ENCODE measurements at places on chromosomes 2 and 18. TPM values are rescaled to one million over a fixed set of nuclear protein-coding genes. Genes with fewer than 3 reads are reported as not detected.

Gene OTOS
- total RNA-seq = not detected

Gene SERPINB13
- not detected for total RNA-seq

DNA sequence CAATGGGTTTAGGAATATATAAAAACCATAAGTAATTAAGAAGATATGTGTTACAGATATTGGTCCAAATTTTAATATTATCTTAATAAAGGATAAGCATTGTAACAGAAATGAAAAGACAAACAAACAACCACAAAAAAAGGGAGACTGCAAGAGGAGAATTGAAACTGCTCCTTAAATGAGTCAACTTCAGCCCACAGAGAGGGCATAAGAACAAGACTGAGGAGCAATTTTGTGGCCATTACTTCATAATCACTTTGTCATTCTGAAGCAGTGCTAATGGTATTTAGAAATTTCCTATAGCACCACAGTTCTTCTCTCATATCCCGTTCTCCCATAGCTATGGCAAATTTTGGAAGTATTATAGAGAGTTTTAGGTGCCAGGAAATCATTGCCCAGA, 193.2 kb upstream of the HNMT start:
- no peak for DNase-seq
- no peak overlapping the region for H3K27ac ChIP-seq
- H3K4me3 ChIP-seq = no peak overlapping the region
- no peaks in the 10 kb centered on the region for H3K36me3 ChIP-seq
- no peaks in the 10 kb centered on the region for H3K27me3 ChIP-seq

DNA sequence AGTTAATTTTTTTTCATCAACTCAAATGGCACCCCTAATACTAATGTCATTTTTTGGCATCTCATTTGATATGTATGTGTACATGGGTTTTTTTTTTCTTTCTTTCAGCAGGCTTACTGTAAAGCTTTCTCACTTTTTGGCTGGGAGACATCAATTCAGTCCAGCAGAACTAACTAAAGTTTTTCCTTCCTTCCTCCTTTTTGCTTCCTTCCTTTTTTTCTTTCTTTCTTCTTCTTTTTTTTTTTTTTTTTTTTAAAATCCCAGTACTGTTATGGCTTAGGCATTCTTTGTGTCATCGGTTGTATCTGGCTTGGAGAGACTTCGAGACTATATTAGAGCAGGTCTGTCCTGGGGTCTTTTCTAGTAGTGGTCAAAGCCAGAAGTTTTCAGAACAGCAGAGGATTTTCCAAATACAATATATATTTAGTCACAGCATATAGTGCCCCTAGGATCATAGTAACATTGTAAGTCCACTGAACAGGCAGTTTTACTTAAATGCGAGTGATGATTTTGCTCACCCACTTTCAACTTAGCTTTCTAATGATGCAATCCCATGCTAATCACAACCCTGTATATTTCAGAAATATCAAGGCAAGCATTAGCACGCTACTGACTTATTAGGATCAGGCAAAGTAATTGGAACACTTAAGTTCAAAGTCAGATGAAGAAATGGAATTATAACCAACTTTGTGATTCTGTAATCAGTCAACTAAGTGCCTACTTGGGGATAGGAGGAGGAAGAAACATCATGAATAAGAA, 4.0 kb downstream of the KLHL29 start:
- peaks cover 34% of the 10 kb centered on the region for H3K4me1 ChIP-seq
- no peak overlapping the region for H3K4me3 ChIP-seq
- no peak for DNase-seq
- H3K27me3 ChIP-seq = peaks cover 47% of the 10 kb centered on the region
- no peak overlapping the region for H3K27ac ChIP-seq

DNA sequence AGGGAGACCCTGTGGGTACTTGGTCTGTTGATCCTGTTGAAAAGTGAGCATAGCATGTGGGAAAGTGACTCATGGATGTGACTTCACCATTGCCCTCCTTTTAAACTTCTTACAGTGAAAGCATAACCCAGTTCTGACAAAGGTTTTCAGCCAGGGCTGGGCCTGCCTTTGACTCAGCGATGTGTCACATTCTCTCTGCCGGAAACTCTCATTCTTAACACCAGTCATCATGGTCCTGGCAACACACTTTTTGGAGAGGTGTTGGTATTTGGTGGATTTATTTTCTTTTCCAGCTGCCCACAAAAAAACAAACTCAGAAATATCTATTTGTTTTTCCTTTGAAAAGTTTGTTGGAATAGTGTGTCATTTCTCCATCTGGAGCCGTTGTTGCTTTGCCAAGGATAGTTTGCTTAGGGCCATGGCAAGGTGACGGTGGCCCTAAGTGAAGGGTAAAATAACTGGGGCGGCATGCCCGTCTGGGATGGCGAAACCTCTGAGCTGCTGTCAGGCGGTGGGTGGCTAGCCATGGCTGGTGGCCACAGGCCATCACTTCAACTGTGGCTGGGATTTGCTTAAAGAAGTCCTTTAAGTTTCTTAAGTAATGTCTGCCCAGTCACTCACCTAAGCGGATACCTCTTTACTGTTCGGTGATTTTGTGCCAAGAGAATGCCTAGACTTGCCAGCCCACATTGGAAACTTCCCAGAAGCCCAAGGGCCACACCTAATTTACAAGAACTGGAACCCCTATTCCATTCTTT, 123.3 kb downstream of the LTBP1 start:
- no peak overlapping the region for H3K4me3 ChIP-seq
- H3K27me3 ChIP-seq = peaks cover 16% of the 10 kb centered on the region
- peaks cover 7% of the 10 kb centered on the region for H3K4me1 ChIP-seq
- H3K27ac ChIP-seq = no peak overlapping the region
- DNase-seq = peak; percentile 66
- H3K36me3 ChIP-seq = no peaks in the 10 kb centered on the region

Gene HRH4
- total RNA-seq = not detected

DNA sequence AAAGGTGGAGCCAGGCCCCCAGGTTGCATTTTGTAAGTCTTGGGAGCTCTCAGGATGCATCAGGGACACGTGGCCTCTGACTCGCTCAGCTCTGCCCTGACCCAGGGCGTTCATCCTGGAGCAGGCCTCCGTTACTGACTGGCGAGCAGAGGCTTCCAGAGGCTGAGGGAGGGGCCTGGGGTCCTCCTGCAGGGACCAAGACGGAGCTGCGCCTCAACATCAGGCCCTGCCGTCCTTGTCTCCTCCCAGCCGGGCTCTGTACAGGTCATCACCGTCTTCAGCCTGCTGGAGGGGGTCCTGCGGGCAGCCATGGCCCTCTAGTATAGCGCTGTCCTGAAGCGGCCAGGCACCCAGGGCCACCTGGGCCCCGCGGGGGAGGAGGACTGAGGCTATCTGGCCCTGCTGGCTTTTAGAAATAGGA, 10.2 kb upstream of the ALPP start:
- no peak for DNase-seq
- H3K36me3 ChIP-seq = no peaks in the 10 kb centered on the region
- H3K4me3 ChIP-seq = no peak overlapping the region
- H3K27ac ChIP-seq = no peak overlapping the region

- H3K27me3 ChIP-seq = peaks cover 8% of the 10 kb centered on the region
- H3K27ac ChIP-seq = no peak overlapping the region
- no peak overlapping the region for H3K4me3 ChIP-seq
- DNase-seq = no peak
- no peaks in the 10 kb centered on the region for H3K36me3 ChIP-seq
Observed at GRCh38 chr2:234968631-234969305, 17.0 kb downstream of the SH3BP4 start.

- no peak for DNase-seq
- peak overlapping the region; percentile 92 for H3K27ac ChIP-seq
- H3K4me3 ChIP-seq = no peak overlapping the region
- H3K36me3 ChIP-seq = peaks cover 4% of the 10 kb centered on the region
Observed at GRCh38 chr18:34866739-34867138, 156.6 kb downstream of the DTNA start.

DNA sequence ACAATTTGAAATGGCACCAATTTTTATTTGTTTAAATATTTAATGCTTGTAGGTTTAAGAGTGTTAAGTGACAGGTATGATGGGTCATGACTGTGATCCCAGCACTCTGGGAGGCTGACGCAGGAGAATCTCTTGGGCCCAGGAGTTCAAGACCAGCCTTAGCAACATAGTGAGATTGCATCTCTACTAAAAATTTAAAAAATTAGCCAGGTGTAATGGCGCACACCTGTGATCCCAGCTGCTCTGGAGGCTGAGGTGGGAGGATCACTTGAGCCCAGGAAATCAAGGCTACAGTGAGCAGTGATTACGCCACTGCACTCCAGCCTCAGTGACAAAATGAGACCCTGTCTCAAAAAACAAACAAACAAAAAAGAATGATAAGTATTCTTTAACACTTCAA, 43.0 kb upstream of the CCDC68 start:
- H3K36me3 ChIP-seq = no peaks in the 10 kb centered on the region
- no peaks in the 10 kb centered on the region for H3K4me1 ChIP-seq
- H3K27me3 ChIP-seq = peaks cover 2% of the 10 kb centered on the region
- DNase-seq = no peak
- no peak overlapping the region for H3K4me3 ChIP-seq
- no peak overlapping the region for H3K27ac ChIP-seq

Gene C18orf32
- total RNA-seq = 24.1 TPM

- no peak for DNase-seq
- H3K36me3 ChIP-seq = peaks cover 5% of the 10 kb centered on the region
- H3K4me3 ChIP-seq = no peak overlapping the region
- peaks cover 13% of the 10 kb centered on the region for H3K4me1 ChIP-seq
- H3K27me3 ChIP-seq = peaks cover 9% of the 10 kb centered on the region
Observed at GRCh38 chr18:67451960-67452359, 64.6 kb downstream of the DSEL start.

GRCh38 chr2:238912916-238913875, 65.3 kb downstream of the TWIST2 start:
- H3K4me3 ChIP-seq = no peak overlapping the region
- no peak overlapping the region for H3K27ac ChIP-seq
- no peak for DNase-seq
- no peaks in the 10 kb centered on the region for H3K4me1 ChIP-seq

DNA sequence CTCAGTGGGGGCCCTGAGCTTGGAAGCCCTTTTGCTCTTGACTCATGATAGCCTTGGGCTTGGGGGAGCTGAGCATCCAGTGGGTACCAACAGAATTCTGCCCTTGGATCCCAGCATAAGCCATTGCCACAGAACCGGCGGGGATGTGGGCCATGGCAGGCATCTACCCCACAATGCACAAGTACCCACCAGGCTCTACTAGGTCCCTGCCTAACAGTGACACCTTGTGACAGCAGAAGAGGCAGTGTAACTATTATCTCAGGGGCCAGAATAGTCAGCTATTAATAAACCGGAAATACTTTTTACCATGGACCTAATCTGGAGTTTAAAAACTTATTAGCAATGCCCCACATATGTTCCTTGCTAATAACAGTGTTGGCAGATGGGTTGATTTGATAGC, 397.2 kb downstream of the TMEM182 start:
- H3K27ac ChIP-seq = no peak overlapping the region
- no peaks in the 10 kb centered on the region for H3K36me3 ChIP-seq
- no peak overlapping the region for H3K4me3 ChIP-seq
- no peak for DNase-seq

Gene POTEJ
- total RNA-seq = not detected

DNA sequence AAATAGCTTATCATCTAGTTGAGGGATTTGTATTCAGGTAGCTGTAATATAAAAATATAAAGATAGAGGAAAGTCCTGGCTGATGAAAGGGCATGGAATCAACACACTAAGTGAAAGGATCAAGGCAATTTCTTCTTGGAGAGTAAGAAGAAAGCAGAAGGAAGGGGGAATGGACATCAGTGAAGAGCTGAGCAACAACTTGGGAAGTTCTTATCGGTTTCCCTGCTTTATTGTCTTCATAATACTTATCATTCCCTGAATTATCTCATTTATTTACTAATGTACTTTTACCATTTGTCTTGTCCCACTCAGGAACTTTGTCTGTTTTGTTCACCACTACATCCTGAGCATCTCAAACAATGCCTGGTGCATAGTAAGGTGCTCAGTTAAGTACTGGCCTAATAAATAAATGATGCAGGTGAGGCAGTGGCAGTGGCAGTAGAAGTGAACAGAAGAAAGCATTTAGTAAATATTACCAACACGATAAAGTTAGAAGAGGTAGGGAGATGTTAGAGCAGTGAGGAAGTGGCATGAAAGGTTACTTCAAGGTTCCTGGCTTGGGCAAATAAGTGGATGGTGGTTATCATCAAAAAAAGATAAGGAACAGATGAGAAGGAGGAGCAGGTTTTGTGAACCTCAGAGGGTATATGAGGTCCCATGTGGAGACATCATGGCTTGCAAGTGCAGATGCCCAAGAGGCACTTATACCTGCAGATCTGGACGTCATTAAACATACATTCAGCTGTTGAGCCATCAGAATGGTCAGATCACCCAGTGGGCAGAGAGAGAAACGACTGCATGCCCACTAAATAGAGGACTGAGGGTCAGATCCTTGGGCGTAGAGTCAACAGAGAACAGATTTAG, 217.8 kb downstream of the TMEM247 start:
- no peaks in the 10 kb centered on the region for H3K27me3 ChIP-seq
- peak overlapping the region; percentile 94 for H3K27ac ChIP-seq
- DNase-seq = no peak
- peak overlapping the region; percentile 98 for H3K4me3 ChIP-seq
- peaks cover 27% of the 10 kb centered on the region for H3K4me1 ChIP-seq

GRCh38 chr2:54394392-54394791, 61.7 kb upstream of the SPTBN1 start:
- no peaks in the 10 kb centered on the region for H3K36me3 ChIP-seq
- DNase-seq = no peak
- H3K4me3 ChIP-seq = no peak overlapping the region
- H3K27ac ChIP-seq = no peak overlapping the region
- H3K27me3 ChIP-seq = no peaks in the 10 kb centered on the region

Gene KIF5C
- 18.6 TPM for total RNA-seq

Gene SH3BP4
- 0.42 TPM for total RNA-seq

- no peak overlapping the region for H3K4me3 ChIP-seq
- H3K4me1 ChIP-seq = peaks cover 5% of the 10 kb centered on the region
- H3K27ac ChIP-seq = no peak overlapping the region
- H3K27me3 ChIP-seq = peaks cover 44% of the 10 kb centered on the region
- H3K36me3 ChIP-seq = no peaks in the 10 kb centered on the region
- DNase-seq = no peak
Observed at GRCh38 chr2:467892-468647, 180.2 kb upstream of the ALKAL2 start.

Gene MYCN
- total RNA-seq = not detected

DNA sequence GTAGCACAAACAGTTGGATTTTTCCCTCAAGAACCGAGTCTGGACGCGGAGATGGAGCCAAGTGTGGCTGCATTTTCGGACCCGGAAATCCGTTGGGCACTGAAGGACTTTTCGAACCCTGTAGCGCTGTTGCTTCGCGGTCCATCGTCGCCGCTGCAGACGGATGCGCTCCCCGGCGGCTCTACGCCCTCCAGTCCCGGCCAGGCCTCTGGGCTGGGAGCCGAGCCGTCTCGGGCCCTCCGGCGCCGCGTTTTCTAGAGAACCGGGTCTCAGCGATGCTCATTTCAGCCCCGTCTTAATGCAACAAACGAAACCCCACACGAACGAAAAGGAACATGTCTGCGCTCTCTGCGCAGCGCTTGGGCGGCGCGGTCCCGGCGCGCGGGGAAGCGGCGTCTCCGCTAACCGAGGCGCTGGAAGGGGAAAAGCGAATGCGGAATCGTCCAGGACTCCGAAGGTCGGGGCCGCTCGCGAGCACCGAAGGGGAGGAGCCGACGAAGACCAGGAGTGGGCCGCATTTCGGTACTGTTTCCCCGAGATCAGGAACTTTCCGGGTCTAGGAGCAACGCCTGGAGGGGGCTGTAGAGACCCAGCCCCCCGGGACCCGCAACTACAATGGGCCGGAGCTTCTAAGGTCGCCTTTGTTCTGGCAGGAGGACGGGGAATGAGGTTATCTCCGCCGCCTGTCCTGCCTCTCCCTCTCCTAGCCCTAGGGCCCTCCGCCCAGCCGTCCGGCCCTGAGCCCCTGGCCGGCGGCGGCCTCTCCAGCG, 3.2 kb downstream of the EMX1 start:
- H3K4me1 ChIP-seq = peaks cover 28% of the 10 kb centered on the region
- H3K27me3 ChIP-seq = peaks cover 66% of the 10 kb centered on the region
- no peaks in the 10 kb centered on the region for H3K36me3 ChIP-seq
- no peak for DNase-seq
- peak overlapping the region; percentile 55 for H3K4me3 ChIP-seq
